ENCODE measurements at places on chromosomes 16 and 17.

- no peak for DNase-seq
Observed at GRCh38 chr17:5055543-5055942, 20.3 kb upstream of the SLC52A1 start.

GRCh38 chr16:60755907-60756306, 1280.3 kb downstream of the CDH8 start:
- DNase-seq, result no peak

DNA sequence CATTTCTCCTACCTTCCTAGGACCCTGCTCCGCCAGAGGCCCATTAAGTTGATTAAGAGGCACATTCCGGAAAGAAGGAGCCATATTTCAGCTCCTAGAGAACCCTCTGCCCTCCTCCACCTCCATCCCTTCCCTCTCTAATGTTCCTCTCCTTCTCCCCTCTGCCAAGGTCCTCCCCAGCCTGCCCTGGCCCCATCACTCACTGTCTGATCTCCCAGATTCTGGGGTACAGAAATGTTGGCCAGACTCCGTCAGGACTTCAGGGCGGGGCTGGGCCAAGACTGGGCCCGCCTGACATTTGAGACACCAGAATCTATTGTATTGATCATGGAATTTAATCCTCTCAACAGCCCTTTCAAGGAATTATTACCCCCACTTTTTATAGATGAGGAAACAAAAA, 136.1 kb downstream of the TMEM132E start:
- DNase-seq, result no peak

DNA sequence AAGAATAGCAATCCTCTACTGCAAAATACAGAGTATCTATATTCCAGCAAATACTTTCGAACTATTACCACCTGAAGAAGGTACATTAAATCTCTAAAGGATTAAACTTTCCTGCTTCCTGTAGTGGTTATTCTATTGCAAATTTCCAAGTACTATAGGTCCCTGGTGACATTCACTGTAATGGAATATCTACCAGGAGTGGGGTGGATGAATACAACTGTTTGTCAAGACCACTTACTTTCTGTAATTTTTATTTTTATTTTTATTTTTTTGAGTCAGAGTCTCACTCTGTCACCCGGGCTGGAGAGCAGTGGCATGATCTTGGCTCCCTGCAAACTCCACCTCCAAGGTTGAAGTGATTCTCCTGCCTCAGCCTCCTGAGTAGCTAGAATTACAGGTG, 389.5 kb downstream of the TMEM114 start:
- no peak for DNase-seq

GRCh38 chr17:3685174-3685573, 10.8 kb downstream of the P2RX5 start:
- no peak for DNase-seq

GRCh38 chr17:10352893-10353292, 19.9 kb downstream of the MYH13 start:
- no peak for DNase-seq

- DNase-seq, result no peak
Observed at GRCh38 chr16:67967183-67967957, 1.1 kb downstream of the SLC12A4 start.

GRCh38 chr16:84283314-84284153, 11.1 kb upstream of the WFDC1 start:
- no peak for DNase-seq

- DNase-seq, result no peak
Observed at GRCh38 chr16:71492786-71493185, 3.7 kb upstream of the ZNF19 start.

DNA sequence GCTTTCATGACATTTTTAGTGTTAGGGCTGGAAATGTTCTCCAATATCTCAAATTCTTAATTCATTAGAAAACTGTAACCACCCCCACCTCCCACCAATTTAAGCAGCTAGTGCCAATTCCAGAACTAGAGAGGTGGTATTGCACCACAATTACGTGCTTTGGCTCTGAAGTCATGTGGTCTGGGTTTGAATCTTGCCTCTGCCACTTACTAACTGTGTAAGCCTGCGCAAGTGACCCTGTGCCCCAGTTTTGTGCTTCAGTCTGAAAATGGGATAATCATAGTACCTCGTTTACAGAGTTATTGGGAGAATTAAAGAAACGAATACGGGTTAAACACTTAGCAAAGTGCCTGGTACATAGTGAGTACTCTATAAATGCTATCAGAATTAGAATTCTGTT, 14.2 kb upstream of the MPHOSPH6 start:
- no peak for DNase-seq

DNA sequence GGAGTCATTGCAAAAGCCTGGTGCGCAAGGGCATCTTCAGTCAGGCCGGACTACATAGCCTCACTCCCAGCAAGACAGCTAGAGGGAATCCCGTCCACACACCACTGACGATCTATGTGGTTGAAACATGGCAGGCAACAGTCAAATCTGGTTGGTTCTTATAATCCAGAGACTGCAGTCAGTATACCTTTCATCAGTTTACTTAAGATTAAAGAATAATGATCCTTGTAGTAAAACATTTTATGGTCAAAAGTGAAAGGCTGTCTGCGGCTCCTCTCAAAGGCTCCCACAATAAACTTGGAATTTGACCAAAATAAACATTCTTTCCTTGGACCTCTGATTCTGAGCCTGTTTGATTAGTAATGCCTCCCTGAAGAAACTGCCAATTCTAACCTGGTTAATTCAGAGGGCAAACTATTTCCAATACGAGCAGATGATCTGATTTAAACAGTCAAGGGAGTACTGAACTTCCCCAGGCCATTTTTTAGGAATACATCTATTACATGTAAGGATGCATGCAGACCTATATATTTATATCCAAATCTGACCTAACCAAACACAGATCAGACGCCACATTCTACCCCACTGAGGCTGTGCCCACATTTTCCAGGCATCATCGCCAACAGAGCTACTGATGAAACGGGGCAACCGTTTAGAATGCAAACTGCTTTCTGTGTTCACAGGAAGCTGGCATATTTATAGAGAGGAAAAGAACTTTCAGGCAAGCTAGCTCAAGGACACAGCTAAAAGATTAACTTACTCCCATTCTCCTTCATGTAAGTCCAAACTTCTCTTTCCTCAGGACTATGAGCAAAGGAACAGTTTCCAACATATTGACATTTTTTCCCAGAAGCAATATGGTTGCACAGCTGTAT, 15.3 kb upstream of the TXNDC11 start:
- DNase-seq, result no peak

GRCh38 chr17:4008441-4009185, 44.4 kb upstream of the ATP2A3 start:
- DNase-seq, result no peak

- DNase-seq, result no peak
Observed at GRCh38 chr16:28845293-28845692, 855 bp downstream of the TUFM start.

GRCh38 chr16:870856-871561, 70.5 kb upstream of the GNG13 start:
- DNase-seq, result no peak

DNA sequence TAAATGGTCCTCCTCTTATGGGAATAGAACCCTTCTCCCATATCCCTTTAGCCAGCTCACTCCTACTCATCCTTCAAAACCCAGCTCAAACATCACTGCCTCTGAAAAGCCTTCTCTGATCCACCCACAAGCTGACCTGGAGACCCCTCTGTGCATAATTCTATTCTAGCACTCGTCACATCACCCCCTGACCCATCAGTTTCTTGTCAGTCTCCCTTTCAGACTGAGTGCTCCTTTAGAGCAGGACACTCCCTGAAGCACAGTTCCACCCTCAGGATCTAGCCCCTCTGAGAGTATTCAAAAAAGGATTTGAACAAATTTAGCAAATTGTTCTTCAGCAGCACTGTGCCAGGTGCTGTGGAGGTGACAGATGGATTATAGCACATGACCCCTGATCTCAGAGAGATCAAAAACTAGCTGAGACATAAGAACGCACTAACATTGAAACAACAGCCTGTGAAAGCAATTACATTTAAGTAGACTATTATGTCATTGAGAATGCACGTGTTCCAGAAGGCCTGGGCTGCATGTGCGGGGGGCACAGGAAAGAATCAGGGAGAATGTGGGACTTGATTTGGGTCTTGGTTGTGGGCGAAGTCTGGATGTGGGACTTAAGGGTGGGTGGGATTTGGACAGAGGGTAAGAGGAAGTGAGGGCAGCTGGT, 43.5 kb downstream of the MRPS23 start:
- DNase-seq, result no peak

- no peak for DNase-seq
Observed at GRCh38 chr17:10792151-10792550, 11.7 kb downstream of the TMEM238L start.

GRCh38 chr17:802901-803881, 21.0 kb downstream of the MRM3 start:
- DNase-seq, result no peak

DNA sequence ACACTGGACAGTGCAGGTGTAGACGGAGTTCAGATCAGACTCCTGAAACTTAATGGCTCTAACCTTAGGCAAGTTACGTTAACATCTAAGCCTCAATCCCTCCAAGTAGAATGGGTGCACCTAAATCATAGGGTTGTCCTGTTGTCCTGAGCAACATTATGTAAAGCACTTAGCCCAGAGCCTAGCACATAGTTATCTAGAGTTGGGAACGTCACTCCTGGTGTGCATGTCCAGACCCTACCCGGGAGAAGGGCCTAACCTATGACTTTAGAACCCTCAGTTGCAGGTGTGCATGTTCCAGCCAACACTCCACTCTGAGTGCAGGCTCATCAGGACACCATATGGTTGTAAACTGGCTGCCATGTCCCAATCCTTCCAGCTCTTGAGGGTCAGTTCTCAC, 26.0 kb downstream of the LIG3 start:
- no peak for DNase-seq

GRCh38 chr17:3448059-3448665, 14.5 kb upstream of the OR1E2 start:
- DNase-seq, result no peak

- no peak for DNase-seq
Observed at GRCh38 chr16:17469741-17470181, 999 bp downstream of the XYLT1 start.

DNA sequence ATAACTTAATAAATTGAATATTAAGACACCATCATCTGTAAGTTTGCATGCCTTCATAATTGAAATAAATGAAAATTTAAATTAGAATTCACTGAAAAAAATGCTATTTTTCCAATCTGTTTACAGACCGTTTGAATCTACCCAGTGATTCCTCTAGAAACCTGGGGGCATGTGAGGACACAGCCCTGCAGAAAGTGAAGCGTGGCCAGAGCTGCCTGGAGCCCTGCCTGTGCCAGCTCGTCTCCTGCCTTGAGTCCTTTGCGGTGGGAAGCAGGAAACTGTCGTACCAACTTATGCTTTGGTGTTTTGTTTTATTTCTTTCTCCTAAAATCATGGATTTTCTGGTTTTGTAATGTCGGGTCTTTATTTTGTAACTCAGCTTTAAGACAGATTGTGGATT, 67.8 kb upstream of the FA2H start:
- no peak for DNase-seq

Measured in SIG-M5 (cell line).